ENCODE measurements at places on chromosomes 13 and 19. TPM values are rescaled to one million over a fixed set of nuclear protein-coding genes. Genes with fewer than 3 reads are reported as not detected.

DNA sequence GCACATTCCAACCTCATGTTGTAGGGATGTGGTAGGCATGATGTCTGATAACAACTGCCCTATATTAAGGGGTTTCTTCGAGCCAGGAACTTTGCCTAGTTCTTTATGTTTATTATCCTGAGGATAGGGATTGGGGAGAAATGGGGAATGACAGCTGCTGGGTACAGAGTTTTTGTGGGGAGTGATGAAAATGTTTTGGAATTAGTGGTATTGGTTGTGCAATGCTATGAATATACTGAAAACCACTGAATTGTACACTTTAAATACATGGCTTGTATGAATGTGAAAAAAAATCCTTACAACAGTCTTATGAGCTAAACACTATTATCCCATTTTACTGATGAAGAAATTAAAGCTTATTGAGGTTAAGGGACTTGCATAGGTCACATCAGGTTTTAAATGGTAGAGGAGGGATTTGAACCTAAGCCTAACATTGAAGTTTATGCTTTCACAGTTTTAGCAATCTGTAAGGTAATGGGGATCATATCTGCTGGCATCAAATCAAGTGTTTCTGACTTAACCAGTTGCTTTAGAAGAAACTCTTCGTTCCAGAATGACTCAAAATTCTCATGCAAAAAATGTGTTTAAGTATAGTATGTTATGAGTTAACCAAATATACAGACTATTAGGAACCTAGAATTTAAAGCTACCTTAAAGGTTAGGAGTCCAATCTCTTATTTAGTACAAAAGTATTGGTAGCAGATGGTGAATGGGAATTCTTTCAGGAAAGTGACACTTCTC, 61.4 kb downstream of the ERCC5 start:
- DNase-seq, result no peak

GRCh38 chr13:103403148-103403740, 337.0 kb upstream of the SLC10A2 start:
- DNase-seq, result no peak

GRCh38 chr13:91347996-91348905, 764 bp downstream of the MIR17HG start:
- DNase-seq, result peak; percentile 92

GRCh38 chr19:14772467-14772866, 5.9 kb downstream of the ADGRE2 start:
- peak; percentile 26 for DNase-seq

- no peak for DNase-seq
These were observed 3.9 kb downstream of the SUPT5H start for GRCh38 chr19:39449116-39449797.

DNA sequence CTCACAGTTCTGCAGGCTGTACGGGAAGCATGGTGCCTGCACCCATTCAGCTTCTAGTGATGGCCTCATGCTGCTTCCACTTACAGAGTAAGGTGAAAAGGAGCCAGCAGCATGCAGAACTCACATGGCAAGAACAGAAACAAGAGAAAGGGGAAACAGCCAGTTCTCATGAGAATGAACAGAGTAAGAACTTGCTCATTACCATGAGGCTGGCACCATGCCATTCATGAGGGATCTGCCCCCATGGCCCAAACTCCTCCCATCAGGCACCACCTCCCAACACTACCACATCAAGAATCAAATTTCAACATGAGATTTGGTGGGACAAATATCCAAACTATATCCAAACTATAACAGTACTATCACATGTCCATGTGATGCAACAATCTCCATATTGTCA, 72.1 kb downstream of the KATNAL1 start:
- DNase-seq, result no peak

DNA sequence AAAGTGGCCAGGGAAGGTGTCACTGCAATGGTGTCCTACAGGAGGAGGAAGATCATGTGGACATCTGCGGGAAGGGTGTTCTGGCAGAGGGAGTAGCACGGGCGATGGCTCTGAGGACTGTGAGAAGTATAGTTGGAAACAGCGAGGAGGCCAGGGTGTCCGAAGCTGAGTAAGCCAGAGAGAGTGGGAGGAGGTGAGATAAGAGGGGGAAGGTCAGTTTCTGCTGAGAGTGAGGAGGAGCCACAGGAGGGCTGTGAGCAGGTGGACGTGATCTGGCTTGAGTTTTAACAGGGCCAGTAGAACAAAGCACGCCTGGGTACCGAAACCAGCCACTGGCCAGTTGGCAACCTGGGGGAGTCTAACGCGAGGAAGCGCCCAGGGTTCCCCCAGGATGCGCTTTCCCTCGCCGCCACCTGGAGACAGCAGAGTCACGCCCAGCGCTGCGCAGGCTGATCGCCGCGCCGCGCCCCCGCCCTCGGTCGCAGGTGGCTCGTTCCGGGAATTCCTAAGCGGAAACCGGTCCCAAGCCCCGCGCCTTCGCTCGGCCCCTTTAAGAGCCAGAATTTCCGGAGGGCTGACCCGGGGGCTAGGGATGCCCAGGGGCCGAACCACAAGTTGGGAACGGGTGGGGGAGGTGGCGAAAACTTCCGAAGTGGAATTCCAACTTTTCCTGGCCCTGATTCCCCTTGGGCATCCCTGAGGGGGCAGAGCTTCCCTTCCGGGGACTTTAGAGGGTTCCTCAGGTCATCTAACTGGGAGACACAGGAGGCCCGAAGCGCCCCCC, 1.1 kb upstream of the LSR start:
- DNase-seq, result peak; percentile 91

GRCh38 chr19:30634996-30635975, 263.1 kb downstream of the ZNF536 start:
- DNase-seq, result no peak

Gene CD22
- 1.3 TPM for total RNA-seq

- DNase-seq, result no peak
These were observed 123.8 kb downstream of the RNF17 start for GRCh38 chr13:24887759-24888158.

- no peak for DNase-seq
These were observed 41.9 kb downstream of the EPSTI1 start for GRCh38 chr13:42950181-42950580.

- no peak for DNase-seq
These were observed at the start of gene APC2 for GRCh38 chr19:1449467-1450442. TSS of gene APC2 (plus strand) at chr19:1450121. CDS start at chr19:1453002, 2,881 bp downstream.

Gene LGALS4
- 3.5 TPM for total RNA-seq
